ENCODE measurements at places on chromosomes 5 and 9.

DNA sequence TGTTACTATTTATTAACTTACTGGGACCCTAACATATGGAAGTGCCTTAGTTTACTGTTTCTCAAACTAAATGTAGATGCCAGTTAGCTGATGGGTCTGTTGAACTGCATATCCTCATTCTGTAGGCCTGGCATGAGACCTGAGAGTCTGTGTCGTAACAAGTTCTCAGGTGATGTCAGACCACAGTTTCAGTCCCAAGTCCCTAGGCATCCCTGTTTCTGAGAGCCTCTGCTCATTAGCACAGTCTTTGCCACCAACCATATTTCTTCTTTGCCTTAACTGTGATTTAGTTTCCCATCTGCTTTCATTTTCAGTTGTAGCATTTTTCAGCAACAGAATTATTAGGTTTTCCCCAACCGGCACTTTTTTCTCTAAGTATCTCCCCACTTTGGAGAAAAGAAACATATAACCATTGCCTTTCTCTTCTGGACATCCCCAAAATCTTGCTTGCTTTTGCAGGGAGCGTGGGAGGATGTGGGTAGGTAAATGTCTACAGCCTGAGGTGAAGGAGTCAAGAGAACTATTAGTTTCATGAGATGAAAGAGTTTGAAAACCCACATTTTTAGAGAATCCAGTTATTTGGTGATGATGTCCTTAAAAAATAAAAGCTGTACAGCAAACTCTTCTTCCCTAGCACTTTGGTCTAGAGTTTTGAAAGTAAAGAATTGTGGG, 74.6 kb downstream of the NUDT12 start:
- no peak for DNase-seq

GRCh38 chr9:133823189-133824105, 85.3 kb upstream of the SARDH start:
- no peak for DNase-seq

- no peak for DNase-seq
Observed at GRCh38 chr5:6399980-6400910, 21.9 kb upstream of the MED10 start.

DNA sequence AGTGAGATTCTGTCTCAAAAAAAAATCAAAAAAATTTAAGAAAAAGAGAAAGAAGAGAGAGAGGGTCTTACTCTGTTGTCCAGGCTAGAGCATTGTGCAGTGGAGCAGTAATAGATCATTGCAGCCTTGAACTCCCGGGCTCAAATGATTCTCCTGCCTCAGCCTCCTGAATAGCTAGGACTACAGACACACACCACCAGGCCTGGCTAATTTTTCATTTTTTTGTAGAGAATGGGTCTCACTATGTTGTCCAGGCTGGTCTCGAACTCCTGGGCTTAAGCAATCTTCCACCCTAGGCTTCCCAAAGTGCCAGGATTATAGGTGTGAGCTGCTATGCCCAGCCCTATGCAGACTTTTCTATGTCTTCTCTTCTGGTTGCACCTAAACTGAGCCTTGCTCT, 25.0 kb downstream of the RRAGA start:
- no peak for DNase-seq

DNA sequence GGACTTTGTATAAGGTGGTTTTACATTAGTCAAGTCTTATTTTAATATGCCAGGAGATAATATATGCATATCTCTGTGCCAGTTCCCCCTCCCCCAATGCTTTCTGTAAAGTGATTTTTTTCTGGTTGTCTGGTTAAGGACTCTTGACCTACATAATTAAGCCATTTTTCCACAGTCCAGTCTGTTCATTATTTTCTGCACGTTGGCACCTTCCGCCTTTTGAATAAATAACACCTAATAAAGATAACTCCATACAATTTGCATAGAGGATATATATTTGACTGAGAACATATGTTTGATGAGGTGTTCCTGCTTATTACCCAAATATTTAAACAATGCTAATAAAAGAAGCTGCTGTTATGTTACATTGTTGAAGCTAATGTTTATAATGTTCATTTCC, 320.9 kb downstream of the DMAC1 start:
- no peak for DNase-seq

DNA sequence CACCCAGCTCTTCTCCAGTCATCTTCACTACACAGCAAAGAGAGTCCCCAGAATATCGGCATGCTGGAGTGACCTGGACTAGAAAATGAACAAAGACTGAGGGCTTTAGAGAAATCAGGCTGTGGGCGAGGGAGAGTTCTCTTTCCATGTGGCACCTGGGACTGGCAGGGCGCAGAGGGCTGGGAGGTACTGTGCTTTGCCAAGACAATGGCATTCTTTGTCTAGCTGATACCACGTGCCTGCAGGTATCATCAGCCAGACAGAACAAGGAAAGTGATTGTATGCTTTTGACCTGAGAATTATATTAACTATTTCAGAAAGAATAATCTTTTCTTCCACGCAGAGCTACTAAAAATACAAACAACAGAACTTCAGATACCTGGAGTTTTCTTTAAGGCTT, 30.5 kb downstream of the DDX31 start:
- DNase-seq: no peak

DNA sequence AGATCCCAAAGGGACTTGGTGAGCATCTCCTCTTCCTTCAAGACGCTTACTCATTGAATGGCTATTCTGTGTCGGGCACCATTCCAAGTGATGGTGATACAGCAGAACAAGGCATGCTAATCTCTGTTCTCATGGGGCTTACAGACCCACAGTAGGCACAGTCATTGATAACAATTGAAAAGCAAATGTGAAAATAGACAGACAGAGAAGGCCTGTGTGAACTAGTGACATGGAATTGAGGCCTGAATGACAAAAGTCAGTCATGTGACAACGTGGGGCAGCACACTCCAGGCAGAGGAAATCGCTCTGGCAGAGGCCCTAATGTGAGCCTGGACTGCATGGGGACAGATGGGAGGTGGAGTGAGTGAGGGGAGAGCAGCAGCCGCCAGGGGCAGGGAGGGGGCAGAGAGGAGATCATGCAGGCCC, 70.7 kb upstream of the CPLX2 start:
- DNase-seq: no peak

- DNase-seq: no peak
Observed at GRCh38 chr9:134185536-134186011, 21.2 kb upstream of the RNU6ATAC start.

Data from stimulated activated CD8-positive, alpha-beta memory T cell treated with anti-CD3 and anti-CD28 coated beads, Interleukin-7, amount 100 ng/mL, for 1 hour (primary cell).